ENCODE measurements at places on chromosomes 4 and X.

- no peak for DNase-seq
These were observed 79.8 kb upstream of the SMARCAD1 start for GRCh38 chr4:94127707-94128328.

- no peak for DNase-seq
These were observed 14.2 kb upstream of the VEGFC start for GRCh38 chr4:176806778-176807375.

DNA sequence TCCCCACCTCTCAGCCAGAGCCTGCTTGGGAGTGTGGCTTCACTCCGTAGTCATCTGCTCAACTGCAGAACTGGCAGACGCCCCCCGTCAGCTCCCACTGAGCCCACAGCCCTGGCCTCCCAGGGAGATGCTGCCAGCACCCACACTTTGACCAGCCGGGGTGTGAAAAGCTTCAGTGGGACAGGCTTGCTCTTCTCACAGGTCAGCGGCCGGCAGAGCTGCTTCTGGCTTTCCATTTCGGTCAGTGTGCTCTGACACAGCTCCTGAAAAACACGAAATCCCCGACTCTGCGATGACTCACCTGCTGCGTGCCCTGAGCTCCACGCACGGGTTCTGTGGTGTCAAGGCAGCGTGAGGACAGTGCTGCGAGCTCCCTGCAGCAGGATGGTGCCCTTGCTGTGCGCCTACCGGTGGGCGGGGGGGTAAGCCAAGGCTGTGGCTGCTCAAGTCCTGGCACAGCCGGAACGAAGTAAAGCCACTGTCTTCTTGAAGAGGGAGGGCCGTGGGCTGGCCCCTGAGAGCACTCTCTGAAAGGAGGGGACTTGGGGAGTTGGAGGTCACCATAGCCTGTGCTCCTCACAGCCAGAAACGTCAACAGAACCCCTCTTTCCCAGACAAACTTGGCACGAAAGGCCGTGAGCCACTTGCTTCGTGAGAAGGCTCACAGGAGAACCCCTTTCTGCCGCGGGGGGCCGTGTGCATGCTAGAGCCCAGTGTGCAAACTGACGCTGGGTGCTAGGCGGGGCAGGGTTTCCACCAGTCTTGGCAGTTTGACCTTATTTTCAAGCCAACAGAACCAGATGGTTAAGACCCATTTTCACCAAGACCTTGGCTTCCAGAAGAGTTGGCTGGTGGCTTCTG, 23.6 kb downstream of the NOP14 start:
- no peak for DNase-seq

GRCh38 chrX:20311505-20311904, 44.8 kb upstream of the RPS6KA3 start:
- no peak for DNase-seq

- no peak for DNase-seq
These were observed 607.6 kb upstream of the KLHL4 start for GRCh38 chrX:86910027-86910426.

GRCh38 chrX:103614999-103615398, 7.2 kb downstream of the TCEAL3 start:
- DNase-seq = no peak

DNA sequence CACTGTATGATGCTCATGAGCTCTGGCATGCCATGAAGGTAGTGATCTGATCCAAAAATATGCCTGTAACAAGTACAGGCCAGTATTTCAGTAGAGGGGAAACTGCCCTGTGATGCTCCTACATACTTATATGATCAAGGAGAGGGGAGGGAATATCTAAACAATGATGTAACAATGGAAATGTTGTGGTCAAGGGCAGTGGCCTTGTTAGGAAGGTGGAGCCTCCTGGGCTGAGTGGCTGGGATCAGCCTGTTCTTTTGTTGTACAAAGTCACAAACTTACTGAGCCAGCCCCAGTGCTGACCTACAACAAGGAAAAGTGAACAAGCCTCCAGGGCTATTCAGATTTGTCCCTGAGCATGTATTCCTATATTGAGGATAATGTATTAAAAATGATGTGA, 70.3 kb downstream of the ANXA10 start:
- DNase-seq = no peak

DNA sequence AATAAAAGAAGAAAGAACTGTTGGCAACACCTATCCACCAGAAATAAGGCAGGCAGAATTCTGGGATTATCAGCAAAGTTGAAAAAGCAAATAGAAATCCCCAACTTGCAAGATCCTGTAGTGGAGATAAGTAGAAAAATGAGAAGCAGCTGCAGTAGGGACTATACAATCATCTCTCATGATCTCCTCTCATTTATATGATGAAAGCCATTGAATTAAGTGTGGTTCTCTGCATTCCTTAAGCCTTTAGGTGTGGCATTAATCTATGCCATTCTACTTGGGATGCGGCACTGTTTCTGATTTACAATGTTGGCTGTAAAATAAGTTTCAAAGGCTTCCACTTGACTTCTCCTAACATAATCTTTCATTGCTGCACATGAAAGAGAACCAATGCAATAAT, 869.8 kb downstream of the TRAM1L1 start:
- DNase-seq = no peak

DNA sequence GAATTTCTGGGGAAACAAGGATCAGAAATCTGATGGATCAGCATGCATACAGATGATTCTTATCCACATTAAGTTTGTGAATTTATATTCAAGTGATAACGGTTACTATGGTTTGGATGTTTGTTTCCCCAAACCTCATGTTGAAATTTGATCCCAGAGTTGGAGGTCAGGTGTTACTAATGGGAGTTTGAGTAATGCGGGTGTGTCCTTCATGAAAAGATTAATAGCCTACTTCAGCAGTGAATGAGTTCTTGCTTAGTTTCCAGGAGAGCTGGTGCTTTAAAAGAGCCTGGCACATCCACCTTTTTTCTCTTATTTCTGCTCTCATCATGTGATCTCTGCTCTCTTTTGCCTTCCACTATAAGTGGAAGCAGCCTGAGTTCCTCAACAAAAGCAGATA, 712.4 kb downstream of the IL1RAPL1 start:
- DNase-seq = no peak

GRCh38 chr4:184960505-184960971, 57.8 kb upstream of the HELT start:
- DNase-seq = no peak

- no peak for DNase-seq
These were observed 82.0 kb downstream of the TMEM156 start for GRCh38 chr4:38950159-38950558.
